ENCODE measurements at places on chromosomes 4 and X.

- DNase-seq = no peak
Measured at GRCh38 chr4:73832651-73833237, 3.7 kb upstream of the CXCL6 start.

DNA sequence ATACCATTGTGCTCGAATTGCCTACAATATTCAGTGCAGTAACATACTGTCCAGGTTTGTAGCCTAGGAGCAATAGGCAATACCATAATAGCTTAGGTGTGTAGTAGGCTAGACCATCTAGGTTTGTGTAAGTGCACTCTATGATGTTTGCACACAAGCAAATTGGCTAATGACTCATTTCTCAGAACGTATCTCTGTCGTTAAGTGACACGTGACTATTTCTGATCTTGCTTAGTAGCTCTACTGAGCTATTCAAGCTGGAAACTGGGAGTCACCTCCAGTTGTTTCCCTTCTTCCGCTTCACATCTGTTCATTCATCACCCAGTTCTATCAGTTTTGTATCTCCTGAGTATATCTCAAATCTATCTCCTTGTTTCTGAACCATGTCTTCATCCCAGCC, 86.1 kb downstream of the HNRNPD start:
- no peak for DNase-seq

GRCh38 chrX:17031827-17032226, 85.4 kb downstream of the REPS2 start:
- no peak for DNase-seq

GRCh38 chr4:150385606-150386005, 196.3 kb upstream of the MAB21L2 start:
- no peak for DNase-seq

GRCh38 chr4:74441744-74442143, 3.2 kb upstream of the AREG start:
- no peak for DNase-seq

GRCh38 chr4:174156239-174156826, 127.1 kb downstream of the FBXO8 start:
- peak; percentile 23 for DNase-seq

DNA sequence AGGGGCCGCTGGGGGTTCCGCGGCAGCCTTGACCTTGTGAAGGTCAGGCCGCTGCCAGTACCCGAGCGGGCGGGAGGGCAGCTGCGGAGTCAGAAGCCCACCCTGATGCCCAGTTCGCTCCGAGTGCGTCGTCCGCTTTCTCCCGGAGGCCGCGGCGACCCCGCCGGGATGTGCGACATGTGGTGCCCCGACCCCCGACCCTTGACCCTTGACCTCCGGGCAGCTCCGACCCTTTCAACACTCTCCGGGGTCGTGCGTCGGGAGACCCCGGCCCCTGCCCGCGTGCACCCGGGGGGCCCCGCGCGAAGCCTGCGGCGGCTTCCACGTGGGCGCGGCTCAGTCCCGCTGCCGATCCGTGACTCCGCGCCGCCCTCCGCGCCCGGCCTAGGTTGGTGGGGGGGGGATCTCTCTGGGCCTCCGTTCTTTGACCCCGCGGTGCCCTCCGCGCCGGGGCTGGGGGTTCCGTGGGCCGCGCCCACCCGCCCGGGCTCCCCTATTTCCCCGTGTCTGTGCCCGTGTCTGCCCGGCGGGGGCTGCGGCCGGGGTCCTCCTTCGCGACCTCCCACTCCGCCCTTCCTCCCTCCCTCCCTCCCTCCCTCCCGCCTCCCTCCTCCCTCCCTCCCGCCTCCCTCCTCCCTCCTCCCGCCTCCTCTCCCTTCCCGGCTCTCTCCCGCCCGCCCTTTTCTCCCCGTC, 609 bp upstream of the SLC25A6 start:
- no peak for DNase-seq

- DNase-seq = no peak
Measured at GRCh38 chr4:111712093-111712677, 433.1 kb upstream of the FAM241A start.

DNA sequence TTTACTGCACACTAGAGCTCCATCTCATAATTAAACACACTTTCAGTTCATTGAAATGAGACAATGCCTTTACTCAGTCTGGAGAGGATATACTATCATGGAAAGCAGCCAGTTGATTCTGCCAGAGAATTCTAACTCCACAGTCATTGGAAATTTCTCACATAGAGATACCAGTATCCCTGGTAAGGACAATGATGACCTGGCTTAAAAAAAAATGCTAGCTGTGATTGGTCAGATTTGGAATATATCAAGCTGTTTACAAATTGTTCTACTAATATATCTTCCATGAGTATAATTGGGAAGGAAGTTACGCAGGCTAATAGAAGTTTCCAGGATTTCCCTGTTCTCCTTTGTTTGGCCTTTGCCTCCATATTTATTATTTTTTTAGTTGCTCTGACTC, 34.5 kb upstream of the TLL1 start:
- DNase-seq = no peak

DNA sequence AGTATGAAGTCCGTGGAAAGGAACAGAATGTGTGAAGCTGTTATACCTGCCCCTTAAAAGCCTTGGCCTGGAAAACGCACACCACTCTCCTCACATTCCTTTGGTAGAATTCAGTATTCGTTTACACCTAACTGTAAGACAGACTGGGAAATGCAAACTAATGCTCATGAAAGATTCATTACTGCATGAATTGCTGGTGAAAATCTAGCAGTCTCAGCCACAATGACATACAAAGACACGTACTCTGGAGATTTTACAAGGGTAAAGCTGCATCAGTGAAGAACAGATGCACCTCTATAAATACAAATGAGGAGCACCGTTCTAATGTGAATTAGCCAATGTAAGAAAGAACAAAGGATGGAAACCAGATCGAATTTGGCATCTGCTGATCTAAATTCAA, 2051.3 kb downstream of the PCDH7 start:
- DNase-seq = no peak

DNA sequence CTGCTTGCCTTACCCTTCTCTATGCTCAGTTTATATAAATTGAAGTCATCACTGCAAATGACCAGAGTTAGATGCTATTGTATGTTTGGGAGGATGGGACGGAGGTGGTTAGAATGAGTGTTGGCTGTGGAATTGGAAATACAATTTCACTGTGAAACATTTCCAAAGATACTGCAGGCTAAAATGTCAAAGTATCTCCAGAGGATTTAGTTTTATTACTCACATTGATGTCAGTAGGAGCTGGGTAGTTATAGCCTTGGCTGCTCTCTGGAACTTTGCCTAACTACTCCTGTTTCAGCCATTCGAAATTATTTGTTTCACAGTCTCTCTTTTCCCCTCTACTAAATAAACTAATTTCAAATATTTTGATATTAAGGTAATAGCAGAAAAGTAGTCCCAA, 92.6 kb upstream of the PPP3CA start:
- no peak for DNase-seq

DNA sequence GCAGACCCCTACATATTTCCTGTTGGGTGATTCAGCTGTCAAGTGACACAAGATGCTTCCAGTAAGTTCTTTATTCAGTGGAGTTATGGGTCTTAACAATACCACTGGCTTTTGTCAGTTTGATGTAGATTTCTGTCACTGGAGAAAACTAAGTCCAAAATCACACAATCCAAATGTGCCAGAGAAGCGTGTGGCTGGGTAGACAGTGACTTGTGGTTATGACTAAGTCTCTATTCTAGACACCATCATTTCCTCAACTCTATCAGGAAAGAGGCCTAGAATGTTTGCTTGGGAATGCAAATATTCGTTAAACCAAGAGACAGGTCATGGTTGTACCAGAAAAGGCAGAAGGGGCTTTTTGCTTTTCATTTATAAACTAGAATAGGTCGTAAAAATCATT, 54.4 kb upstream of the HS3ST1 start:
- no peak for DNase-seq

GRCh38 chrX:113726009-113726408, 857.9 kb upstream of the HTR2C start:
- DNase-seq = no peak

DNA sequence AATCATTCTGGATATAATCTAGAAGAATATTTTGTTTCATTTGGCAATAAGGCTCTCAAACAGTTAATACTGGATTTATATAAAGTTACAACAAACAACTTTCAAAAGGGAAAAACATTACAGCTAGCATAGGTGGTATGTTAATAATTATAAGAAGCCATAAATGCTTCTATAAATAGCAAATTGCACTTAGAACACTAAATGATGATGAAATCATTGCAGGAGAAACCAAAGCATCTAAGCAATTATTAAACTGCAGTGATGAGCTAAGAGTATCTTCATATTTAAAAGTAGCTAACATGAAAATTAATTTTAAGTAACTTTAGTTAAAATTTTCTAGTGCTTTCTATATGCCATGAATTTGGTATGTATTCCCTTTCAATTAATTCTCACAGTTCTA, 189.5 kb downstream of the CENPC start:
- DNase-seq = no peak

GRCh38 chr4:151715881-151716280, 44.9 kb downstream of the GATB start:
- no peak for DNase-seq

- DNase-seq = no peak
Measured at GRCh38 chrX:46683048-46683447, 75.9 kb downstream of the SLC9A7 start.

- no peak for DNase-seq
Measured at GRCh38 chr4:175062183-175062592, 144.0 kb downstream of the ADAM29 start.

DNA sequence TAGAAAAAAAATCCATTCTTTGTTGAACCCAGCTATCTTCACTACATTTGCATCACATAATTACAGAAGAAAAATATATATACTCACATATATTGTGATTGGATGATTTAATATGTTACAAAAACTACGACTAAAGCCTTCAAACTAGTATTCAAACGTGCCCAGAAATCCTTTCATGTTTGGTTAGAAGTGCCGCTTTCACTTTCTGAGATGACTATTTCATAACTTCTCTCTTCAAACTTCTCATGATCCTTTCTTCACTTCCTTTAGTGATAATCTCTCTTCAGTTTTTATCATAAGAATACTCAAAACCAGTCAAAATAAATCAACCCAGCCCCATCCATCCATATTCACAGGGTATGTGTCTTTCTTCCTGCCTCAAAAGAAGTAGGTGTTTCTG, 50.8 kb upstream of the NAF1 start:
- no peak for DNase-seq

GRCh38 chr4:178426871-178427270, 984.6 kb upstream of the AGA start:
- no peak for DNase-seq

GRCh38 chr4:183863155-183863825, 41.8 kb upstream of the STOX2 start:
- no peak for DNase-seq

GRCh38 chrX:133838761-133839676, 146.4 kb downstream of the GPC3 start:
- no peak for DNase-seq

- DNase-seq = no peak
Measured at GRCh38 chr4:82033862-82034261, 339.9 kb downstream of the HNRNPD start.
